ENCODE measurements at places on chromosomes 12 and 14.

DNA sequence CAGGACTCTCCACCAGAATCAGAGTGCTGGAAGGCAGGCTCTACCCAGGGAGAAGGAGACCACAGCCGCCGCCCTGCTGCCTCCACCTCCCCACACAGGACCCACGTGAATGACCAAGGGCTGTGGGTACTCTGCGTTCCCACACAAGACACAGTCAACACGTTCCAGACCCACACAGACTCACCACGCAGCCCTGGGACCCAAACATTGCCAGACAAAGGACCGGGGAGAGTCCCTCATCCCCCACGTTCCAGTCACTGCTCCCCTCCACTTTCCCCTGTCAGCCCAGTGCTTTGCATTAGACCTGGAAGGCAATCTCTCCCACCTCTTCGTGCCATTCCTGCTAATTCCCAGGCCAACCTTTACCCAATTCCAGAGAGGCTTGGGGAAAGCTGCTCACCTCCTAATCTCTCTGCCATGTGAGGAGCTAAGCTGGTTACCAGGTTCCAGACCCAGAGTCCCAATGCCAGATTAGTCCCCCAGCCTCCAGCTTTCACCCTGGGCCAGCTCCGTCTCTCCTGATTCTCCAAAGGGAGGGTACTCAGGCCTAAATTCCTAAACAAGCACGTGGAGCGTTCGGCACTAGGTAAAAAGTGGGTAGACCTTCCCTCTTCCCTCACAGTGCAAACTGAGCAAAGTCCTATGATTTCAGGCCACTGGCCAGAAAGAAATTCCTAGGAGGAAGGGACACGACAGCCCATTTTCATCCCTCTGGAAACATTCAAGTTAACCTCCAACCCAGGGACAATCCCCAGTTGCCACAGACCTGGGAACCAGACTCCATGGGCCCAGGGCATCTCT lies 4.9 kb downstream of the SLC6A13 start:
- no peak for DNase-seq

- DNase-seq = peak; percentile 43
Measured at GRCh38 chr12:106227641-106228319, 20.0 kb downstream of the CKAP4 start.

- DNase-seq = no peak
Measured at GRCh38 chr14:81638656-81639280, 105.1 kb upstream of the SEL1L start.

DNA sequence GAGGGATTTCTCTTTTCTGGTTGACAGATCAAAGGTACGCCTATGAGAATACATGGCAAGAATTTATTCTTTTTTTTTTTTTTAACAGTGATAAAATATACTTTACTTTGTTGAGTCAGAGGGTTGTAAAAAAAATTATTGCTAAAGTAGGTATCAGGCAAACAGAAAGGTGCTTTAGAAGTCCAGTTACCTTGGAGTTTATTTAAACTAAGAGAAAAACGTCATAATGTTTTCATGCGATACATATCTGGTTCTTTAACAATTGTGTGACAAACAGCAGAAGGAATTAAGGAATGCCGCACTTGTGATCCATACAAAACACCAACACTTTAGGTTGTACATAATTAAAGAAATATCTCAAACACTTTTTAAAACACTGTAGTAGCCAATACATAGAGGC lies 94.2 kb downstream of the BORCS5 start:
- DNase-seq = no peak

DNA sequence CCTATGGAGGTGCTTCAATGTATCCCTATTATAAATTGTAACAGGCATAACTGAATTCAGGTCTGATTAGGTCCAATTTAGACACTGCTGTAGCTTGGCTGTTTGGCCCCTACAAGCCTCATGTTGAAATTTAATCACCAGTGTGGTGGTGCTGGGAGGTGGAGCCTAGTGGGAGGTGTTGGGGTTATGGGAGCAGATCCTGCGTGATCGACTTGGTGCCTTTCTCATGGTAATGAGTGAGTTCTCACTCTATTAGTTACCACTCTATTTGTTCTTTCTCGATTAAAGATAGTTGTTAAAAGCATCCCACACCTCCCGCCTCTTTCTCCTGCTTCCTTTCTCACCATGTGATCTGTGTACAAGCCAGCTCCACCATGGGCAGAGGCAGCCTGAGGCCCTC lies 122.1 kb downstream of the FOXA1 start:
- no peak for DNase-seq

DNA sequence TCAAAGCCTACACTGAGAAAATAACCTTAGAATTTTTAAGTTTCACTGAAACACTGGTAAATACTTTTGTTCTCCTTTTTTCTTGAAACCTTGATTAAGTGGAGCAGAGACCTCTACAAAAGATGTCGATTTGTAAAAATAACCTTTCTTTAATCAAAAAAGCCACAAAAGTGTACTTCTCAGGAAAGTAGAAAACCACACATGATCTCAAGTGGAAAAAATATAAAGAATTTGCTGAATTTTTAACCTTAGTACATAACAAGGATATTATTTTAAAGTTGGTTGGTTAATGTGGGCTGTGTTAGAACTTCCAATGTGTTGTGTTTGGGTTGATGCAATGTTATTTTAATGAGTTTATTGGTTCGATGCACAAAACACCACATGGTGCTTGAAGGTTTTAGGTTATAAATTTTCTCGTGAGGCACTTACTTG lies 8.6 kb downstream of the LGR5 start:
- no peak for DNase-seq

DNA sequence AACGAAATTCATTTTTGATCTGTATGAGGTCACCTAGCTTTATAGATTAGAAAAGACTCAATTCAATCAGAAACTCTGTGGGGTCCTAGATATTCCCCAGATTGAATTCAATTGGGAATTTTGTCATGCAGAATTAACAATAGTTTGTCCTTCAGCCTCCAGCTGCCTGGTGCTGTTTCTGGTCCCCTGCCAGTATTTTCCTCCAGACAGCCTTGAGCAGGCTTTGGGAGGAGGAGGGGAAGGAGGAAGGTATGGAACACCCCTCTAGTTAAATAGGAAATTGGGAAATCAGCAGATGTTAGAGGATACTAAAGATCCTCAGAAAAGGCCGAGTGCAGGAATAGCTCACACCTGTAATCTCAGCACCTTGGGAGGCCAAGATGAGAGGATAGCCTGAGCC lies 10.6 kb downstream of the GRIP1 start:
- no peak for DNase-seq

DNA sequence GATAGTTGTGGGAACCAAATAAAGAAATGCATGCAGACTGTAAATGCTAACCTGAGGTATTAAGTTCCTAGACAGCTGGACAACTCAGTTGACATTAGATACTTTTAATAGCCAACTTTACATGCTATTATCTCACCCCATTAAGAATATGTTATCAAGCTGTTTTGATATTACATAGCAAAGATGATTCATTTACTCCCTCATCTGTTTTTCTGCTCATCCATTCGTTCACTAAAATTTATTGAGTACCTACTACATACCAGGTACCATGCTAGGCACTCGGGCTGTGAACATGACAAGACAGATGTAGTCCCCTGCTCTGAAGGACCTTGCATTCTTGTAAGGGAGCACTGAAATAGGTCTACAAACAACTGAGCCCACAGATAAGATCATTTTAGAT lies 192.4 kb downstream of the DACT1 start:
- DNase-seq = no peak

GRCh38 chr14:24941719-24942118 lies 108.2 kb downstream of the STXBP6 start:
- no peak for DNase-seq

DNA sequence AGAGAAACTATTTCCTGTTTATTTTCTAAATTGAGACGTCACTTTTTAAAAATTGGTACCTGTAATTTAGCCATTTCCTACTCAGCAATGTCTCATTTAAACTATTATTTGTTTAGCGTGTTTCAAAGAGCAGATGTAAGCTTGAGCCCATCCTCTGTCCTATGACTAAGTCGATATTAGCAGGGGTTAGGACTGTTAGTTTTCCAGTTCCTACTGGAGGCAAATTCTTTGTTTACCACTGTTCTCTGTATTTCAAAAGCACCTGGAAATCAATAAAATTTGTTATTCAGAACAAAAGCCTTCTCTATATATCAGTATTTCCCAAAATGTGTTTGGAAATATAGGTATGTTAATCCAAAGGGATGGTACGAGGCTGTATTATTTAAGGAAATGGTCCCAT lies 42.4 kb downstream of the MDM2 start:
- no peak for DNase-seq

GRCh38 chr14:103584326-103584915 lies 21.7 kb downstream of the COA8 start:
- no peak for DNase-seq

DNA sequence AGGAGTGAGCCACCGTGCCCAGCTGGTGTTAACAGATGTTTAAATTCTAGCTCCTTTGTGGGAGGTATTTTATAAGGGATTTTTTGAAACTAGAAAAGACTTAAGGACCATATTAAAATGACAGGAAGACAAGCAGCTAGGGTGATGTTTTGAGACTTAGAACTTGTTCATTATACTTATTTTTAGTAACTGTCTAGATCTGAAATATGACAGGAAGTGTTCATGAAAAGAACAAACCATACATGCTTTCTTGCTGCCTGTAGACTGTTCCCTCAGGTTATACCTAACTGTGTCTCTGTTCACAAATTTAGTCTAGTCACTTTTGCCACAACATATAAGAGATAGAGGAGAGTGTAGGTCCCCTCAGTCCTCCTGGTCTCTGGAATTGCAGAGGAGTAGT lies 36.9 kb upstream of the KCNH3 start:
- no peak for DNase-seq

- no peak for DNase-seq
Measured at GRCh38 chr12:27806259-27806658, 26.2 kb upstream of the MANSC4 start.

- DNase-seq = peak; percentile 37
Measured at GRCh38 chr12:39581592-39581991, 38.0 kb downstream of the ABCD2 start.

GRCh38 chr12:100632445-100632892 lies 59.0 kb downstream of the GAS2L3 start:
- DNase-seq = no peak

GRCh38 chr12:31729705-31730104 lies 884 bp upstream of the AMN1 start:
- DNase-seq = no peak

- DNase-seq = no peak
Measured at GRCh38 chr14:52551205-52551604, 1.1 kb downstream of the TXNDC16 start.

All from activated CD4-positive, alpha-beta T cell treated with anti-CD3 and anti-CD28 coated beads, Interleukin-2, amount 50 U/mL, for 16 hours (primary cell).